ENCODE measurements at places on chromosomes 3 and 15. TPM values are rescaled to one million over a fixed set of nuclear protein-coding genes. Genes with fewer than 3 reads are reported as not detected.

ANXA2 gene
- total RNA-seq, result 212 TPM

C3orf85 gene
- total RNA-seq, result not detected

PRTG gene
- 0.43 TPM for total RNA-seq

AADAC gene
- not detected for total RNA-seq

XCR1 gene
- not detected for total RNA-seq

IQCH gene
- total RNA-seq, result 0.51 TPM

ARPP21 gene
- not detected for total RNA-seq

ROBO2 gene
- 0.14 TPM for total RNA-seq

ERICH6 gene
- not detected for total RNA-seq

UMPS gene
- 9.4 TPM for total RNA-seq

SCAANT1 gene
- not detected for total RNA-seq

STX19 gene
- not detected for total RNA-seq

SPATA12 gene
- not detected for total RNA-seq

STRA6 gene
- total RNA-seq, result not detected

ACKR4 gene
- total RNA-seq, result 2.8 TPM

ZNF660 gene
- 0.49 TPM for total RNA-seq

ARL6 gene
- total RNA-seq, result 2.5 TPM

KLHL25 gene
- 4.5 TPM for total RNA-seq

TICRR gene
- total RNA-seq, result 0.16 TPM

PIF1 gene
- total RNA-seq, result 0.73 TPM

CKMT1B gene
- total RNA-seq, result 0.76 TPM

LRRIQ4 gene
- total RNA-seq, result not detected

GOLGA6L10 gene
- 0.14 TPM for total RNA-seq

ACTL6A gene
- 19.1 TPM for total RNA-seq

FSD2 gene
- total RNA-seq, result 144 TPM

TMEM108 gene
- total RNA-seq, result 2.2 TPM

GOLGA6B gene
- total RNA-seq, result not detected

CFAP20DC gene
- 0.22 TPM for total RNA-seq

CA12 gene
- 0.65 TPM for total RNA-seq

NEIL1 gene
- total RNA-seq, result 8.7 TPM

CCDC66 gene
- 12.5 TPM for total RNA-seq

EBLN2 gene
- 0.87 TPM for total RNA-seq

AMT gene
- 20.5 TPM for total RNA-seq

CADPS gene
- total RNA-seq, result 10.4 TPM

RBP2 gene
- total RNA-seq, result not detected

CCDC39 gene
- total RNA-seq, result not detected

ZNF80 gene
- not detected for total RNA-seq

EPHA3 gene
- total RNA-seq, result 2.9 TPM

MAP3K13 gene
- 8.0 TPM for total RNA-seq

ANKDD1A gene
- 1.1 TPM for total RNA-seq

PCSK6 gene
- 33.8 TPM for total RNA-seq

SORD gene
- 11.2 TPM for total RNA-seq

CLDN16 gene
- total RNA-seq, result not detected

ADAMTS17 gene
- 1.4 TPM for total RNA-seq

LRRC31 gene
- total RNA-seq, result not detected

ADPRH gene
- 10.1 TPM for total RNA-seq

TOP2B gene
- 90.3 TPM for total RNA-seq

TYRO3 gene
- 5.6 TPM for total RNA-seq

OR4M2 gene
- total RNA-seq, result not detected

VGLL3 gene
- total RNA-seq, result 4.5 TPM

UCN2 gene
- not detected for total RNA-seq

CRYGS gene
- total RNA-seq, result 1.2 TPM

All from Right ventricle myocardium inferior (tissue), 1 donor.